Calu3 (cell line): ENCODE measurements at places on chromosomes 16 and 17. TPM values are rescaled to one million over a fixed set of nuclear protein-coding genes. Genes with fewer than 3 reads are reported as not detected.

DNA sequence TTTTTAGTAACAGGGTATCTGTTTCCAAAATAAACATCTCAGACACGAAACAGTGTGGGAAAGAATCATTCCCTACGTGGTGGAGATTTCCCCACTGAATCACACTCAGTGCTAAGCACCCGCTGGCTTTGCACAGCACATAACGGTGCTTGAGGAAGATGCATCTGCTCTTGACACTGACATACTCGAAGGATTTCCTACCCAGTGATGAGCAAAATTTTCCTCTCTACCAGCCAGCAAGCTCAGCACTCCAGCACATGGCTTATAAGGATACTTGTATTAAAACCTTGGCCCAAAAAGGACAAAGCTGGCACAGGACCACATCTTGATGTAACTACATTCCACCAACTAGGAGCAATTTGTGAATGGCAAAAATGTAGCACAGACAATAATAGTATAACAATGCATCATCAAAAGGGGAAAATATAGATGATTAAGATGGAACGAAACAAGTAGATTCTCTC is 59.0 kb downstream of the ANKFY1 start:
- H3K27ac ChIP-seq = no peak overlapping the region
- DNase-seq = no peak
- H3K4me1 ChIP-seq = no peaks in the 10 kb centered on the region
- peaks cover 19% of the 10 kb centered on the region for H3K36me3 ChIP-seq
- no peak overlapping the region for H3K4me3 ChIP-seq

- H3K4me1 ChIP-seq = peaks cover 17% of the 10 kb centered on the region
- H3K4me3 ChIP-seq = no peak overlapping the region
- no peak overlapping the region for H3K27ac ChIP-seq
- no peak for DNase-seq
Measured at GRCh38 chr17:41986634-41987033, 20.0 kb downstream of the CNP start.

DNA sequence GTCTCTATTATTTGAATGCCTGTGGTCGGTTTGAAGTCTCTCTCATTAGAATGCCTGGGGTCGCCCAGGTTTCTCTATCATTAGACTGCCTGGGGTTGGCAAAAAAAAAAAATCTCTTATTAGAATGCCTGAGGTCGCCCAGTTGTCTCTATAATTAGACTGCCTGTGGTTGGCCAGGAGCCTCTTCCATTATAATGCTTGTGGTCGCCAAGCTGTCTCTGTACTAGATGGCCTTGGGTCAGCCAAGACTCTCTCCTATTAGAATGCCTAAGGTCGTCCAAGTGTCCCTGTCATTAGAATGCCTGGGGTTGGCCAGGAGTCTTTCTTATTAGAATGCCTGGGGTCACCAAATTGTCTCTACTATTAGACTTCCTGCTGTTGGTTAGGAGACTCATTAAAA is 2228.4 kb downstream of the TP53TG3F start:
- H3K27me3 ChIP-seq = no peaks in the 10 kb centered on the region
- H3K27ac ChIP-seq = no peak overlapping the region
- no peaks in the 10 kb centered on the region for H3K36me3 ChIP-seq
- no peaks in the 10 kb centered on the region for H3K4me1 ChIP-seq
- no peak overlapping the region for H3K4me3 ChIP-seq

GRCh38 chr17:70261170-70261569 is 91.8 kb downstream of the KCNJ2 start:
- H3K36me3 ChIP-seq = no peaks in the 10 kb centered on the region
- DNase-seq = no peak
- H3K4me1 ChIP-seq = no peaks in the 10 kb centered on the region
- H3K27ac ChIP-seq = no peak overlapping the region
- H3K27me3 ChIP-seq = no peaks in the 10 kb centered on the region

DNA sequence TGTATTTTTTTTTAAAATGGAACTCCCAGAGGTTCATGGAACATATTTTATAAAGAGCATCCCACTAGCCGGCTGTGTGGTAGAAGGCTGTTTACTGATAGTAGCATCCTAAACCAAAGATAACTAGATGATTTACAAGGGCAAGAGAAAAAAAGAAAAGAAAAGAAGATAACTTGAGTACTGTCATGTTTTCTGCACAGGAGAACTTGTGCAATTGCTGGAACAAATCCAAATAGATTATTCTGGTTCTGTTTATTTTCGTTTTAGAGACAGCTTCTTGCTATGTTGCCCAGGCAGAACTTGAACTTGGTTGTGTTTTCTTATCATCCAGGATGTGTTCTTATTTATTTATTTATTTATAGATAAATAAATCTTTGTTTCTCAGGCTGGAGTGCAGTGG is 20.9 kb upstream of the PPM1D start:
- no peak for DNase-seq
- H3K36me3 ChIP-seq = no peaks in the 10 kb centered on the region

DNA sequence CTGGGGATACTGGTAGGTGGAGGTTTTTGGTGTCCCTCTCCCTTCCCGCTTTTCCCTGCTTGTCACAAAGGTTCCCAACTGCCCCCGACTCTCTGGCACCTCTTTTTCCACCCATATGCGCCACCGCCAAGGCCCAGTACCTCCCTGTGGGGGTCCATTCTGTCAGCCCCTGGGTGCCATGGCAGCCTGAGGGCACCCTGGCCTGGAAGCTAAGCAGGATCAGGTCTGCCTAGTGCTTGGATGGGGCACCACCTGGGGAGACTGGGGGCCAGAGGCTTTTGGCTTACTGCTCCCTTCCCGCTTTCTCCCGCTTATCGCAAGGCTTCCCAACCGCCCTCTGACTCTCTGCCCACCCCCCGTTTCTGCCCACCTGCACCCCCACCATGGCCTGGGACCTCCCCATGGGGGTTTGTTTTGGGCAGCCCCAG is 2286.4 kb downstream of the TP53TG3F start:
- H3K27me3 ChIP-seq = no peaks in the 10 kb centered on the region
- peaks cover 5% of the 10 kb centered on the region for H3K36me3 ChIP-seq
- H3K4me3 ChIP-seq = no peak overlapping the region
- H3K4me1 ChIP-seq = no peaks in the 10 kb centered on the region
- no peak overlapping the region for H3K27ac ChIP-seq

GRCh38 chr17:78472035-78472905 is 93.8 kb downstream of the PGS1 start:
- DNase-seq = no peak
- H3K36me3 ChIP-seq = no peaks in the 10 kb centered on the region
- no peak overlapping the region for H3K4me3 ChIP-seq
- H3K27ac ChIP-seq = no peak overlapping the region

DNA sequence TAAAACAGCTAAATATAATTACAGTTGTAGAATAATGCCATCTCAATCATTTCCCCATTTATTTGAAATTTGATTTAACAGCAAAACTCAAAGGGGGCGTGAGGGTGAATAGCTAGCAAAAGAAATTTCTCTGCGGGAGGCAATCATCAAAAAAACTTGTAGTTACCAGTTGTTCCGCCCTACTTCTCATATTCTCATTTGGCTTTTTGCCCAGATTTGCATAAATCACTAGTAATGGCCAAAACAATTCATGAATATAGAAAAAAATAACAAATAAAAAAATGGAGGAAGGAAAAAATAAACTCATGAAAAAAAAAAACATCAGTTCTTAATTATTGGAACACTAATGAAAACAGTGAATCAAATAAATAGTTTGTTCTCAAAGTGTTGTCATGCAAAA is 722.6 kb upstream of the KIF2B start:
- H3K27ac ChIP-seq = no peak overlapping the region
- no peaks in the 10 kb centered on the region for H3K36me3 ChIP-seq
- no peaks in the 10 kb centered on the region for H3K4me1 ChIP-seq
- no peak for DNase-seq
- H3K27me3 ChIP-seq = no peaks in the 10 kb centered on the region

GRCh38 chr17:68089881-68090280 is 54.3 kb downstream of the KPNA2 start:
- H3K4me1 ChIP-seq = peaks cover 30% of the 10 kb centered on the region
- H3K36me3 ChIP-seq = no peaks in the 10 kb centered on the region
- H3K27ac ChIP-seq = no peak overlapping the region
- DNase-seq = peak; percentile 73
- no peaks in the 10 kb centered on the region for H3K27me3 ChIP-seq
- H3K4me3 ChIP-seq = no peak overlapping the region

DNA sequence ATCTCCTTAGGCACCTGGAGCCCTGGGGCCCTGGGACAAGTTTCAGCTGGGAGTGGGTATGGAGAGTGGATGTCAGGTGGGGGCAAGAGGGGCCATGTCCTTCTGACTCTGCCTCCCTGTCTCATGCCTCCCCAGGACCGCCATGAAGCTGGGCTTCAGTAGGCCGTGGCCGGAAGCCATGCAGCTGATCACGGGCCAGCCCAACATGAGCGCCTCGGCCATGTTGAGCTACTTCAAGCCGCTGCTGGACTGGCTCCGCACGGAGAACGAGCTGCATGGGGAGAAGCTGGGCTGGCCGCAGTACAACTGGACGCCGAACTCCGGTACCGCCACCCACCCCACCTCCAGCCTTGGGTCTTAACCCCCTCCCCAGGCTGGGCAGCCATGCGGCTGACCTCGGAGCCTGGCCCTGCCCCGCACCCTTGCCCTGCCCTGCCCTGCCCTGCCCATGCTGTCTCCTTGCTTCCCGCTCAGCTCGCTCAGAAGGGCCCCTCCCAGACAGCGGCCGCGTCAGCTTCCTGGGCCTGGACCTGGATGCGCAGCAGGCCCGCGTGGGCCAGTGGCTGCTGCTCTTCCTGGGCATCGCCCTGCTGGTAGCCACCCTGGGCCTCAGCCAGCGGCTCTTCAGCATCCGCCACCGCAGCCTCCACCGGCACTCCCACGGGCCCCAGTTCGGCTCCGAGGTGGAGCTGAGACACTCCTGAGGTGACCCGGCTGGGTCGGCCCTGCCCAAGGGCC is 20.0 kb downstream of the ACE start:
- peaks cover 17% of the 10 kb centered on the region for H3K27me3 ChIP-seq
- no peak overlapping the region for H3K4me3 ChIP-seq
- H3K4me1 ChIP-seq = no peaks in the 10 kb centered on the region

GRCh38 chr16:28189245-28189644 is 22.5 kb downstream of the XPO6 start:
- no peak overlapping the region for H3K27ac ChIP-seq
- H3K27me3 ChIP-seq = no peaks in the 10 kb centered on the region
- H3K4me1 ChIP-seq = peaks cover 40% of the 10 kb centered on the region
- peaks cover 23% of the 10 kb centered on the region for H3K36me3 ChIP-seq
- no peak overlapping the region for H3K4me3 ChIP-seq

TPSG1 gene
- total RNA-seq = not detected in 2 replicates

TRPV2 gene
- 0.87 and 1.0 TPM in 2 replicates for total RNA-seq

INCA1 gene
- 0.54 TPM in 1 of 2 replicates, not detected in the other for total RNA-seq

KLHDC4 gene
- 106 and 109 TPM in 2 replicates for total RNA-seq

TNK1 gene
- 7.0 and 8.6 TPM in 2 replicates for total RNA-seq

CDH16 gene
- not detected in 2 replicates for total RNA-seq
